ENCODE measurements at places on chromosomes 6 and 20. TPM values are rescaled to one million over a fixed set of nuclear protein-coding genes. Genes with fewer than 3 reads are reported as not detected.

C6orf52 gene
- total RNA-seq: not detected

DNA sequence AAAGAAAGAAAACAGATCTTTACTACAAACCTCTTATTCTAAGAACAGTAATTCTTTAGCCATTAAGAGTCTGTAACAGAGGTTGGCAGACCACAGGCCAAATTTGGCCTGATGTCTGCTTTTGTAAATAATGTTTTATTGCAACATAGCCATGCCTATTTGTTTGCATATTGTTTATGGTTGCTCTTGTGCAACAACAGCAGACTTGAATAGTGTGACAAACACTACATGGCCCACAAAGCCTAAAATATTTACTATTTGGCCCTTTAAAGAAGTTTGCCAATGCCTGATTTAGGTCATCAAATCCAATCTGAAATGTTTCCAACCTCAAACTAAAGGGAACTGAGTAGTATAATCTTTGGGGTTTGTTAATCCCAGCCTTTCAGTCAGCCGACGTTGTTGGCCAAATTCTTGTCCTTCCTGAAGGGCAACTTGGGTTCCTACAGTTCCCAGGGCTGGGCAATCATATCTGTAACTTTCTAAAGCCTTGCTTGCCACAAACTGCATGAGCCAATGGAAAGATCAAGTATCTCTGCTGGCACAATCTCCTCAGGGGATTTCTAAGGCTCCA is 33.9 kb upstream of the TBC1D20 start:
- H3K27me3 ChIP-seq: no peaks in the 10 kb centered on the region
- no peak overlapping the region for H3K4me3 ChIP-seq
- H3K27ac ChIP-seq: no peak overlapping the region
- DNase-seq: no peak

DNA sequence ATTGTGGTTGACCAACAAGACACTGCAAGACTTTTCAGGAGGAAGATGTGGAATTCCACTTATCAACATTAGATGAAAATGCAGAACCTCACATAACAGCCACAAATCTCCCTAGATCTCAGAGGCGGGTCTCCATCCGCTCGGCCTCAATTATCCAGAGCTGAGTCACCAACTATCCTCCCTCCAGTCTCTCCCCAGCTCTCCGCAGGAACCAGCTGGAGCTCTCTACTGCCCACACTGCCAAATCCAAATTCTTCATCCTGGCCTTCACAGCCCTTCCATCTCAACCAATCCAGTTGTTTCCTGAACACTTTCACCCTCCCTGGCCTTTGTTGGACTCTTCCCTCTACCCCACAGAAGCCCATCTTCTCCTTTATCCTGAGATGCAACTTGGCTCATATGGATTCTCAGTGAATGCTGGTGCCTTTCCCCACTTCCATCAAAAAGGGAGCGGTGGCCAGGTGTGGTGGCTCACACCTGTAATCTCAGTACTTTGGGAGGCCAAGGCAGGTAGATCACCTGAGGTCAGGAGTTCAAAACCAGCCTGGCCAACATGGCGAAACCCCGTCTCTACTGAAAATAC is 3.5 kb upstream of the TGIF2 start:
- DNase-seq: no peak
- peaks cover 11% of the 10 kb centered on the region for H3K4me1 ChIP-seq
- H3K4me3 ChIP-seq: no peak overlapping the region

DNA sequence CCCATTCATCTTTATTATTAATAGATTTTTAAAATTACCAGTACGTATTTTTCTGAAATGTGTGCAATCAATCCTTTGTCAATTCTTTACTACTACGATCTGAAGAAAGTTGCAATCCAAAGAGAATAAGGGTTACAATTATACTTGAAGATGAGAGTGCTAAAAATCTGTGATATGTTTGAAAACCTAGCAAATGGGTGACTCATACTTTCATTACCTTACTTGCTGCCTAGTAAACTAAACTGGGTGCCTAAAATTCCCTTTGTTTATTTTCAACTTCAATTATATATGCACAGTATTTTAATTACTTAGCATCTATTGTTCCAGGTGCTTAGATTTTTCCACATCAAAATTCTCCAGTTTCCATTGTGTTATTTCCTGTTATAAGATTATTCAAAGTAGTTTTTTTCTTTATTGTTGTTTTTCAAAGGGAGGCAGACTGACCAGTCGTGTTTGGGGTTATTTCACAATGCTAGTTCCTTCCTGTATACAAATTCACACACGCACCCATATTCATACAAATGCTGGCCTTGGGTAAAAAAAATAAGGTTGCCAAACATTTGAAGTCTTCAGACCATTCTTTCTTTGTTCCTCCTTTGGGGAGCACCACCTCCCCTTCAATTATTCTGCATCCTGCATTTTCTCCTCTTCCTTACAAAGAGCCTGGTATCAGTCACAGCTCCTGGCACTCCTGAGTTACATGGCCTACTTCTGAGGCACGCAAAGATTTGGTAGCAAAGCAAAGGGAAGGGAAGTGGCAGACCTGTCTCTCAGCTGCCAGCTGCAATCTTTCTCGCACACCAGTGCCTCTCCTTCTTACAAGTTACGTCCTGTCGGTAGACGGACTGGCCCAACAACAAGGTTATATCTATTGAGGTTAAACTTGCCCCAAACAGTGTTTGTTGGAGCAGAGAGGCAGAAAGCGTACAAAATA is 16.2 kb upstream of the FAM135A start:
- H3K36me3 ChIP-seq: no peaks in the 10 kb centered on the region
- H3K27me3 ChIP-seq: no peaks in the 10 kb centered on the region
- H3K4me3 ChIP-seq: no peak overlapping the region
- no peak overlapping the region for H3K27ac ChIP-seq
- no peak for DNase-seq

GRCh38 chr6:47655719-47656595 is 42.4 kb upstream of the ADGRF4 start:
- no peak overlapping the region for H3K27ac ChIP-seq
- DNase-seq: no peak
- no peak overlapping the region for H3K4me3 ChIP-seq
- no peaks in the 10 kb centered on the region for H3K27me3 ChIP-seq
- no peaks in the 10 kb centered on the region for H3K4me1 ChIP-seq

WFDC5 gene
- not detected for total RNA-seq

MUCL3 gene
- not detected for total RNA-seq

GRCh38 chr6:10414756-10415616 is at the start of gene TFAP2A:
TSS of gene TFAP2A (minus strand) at chr6:10415074. CDS start at chr6:10414991, 83 bp downstream.
- H3K4me1 ChIP-seq: peaks cover 33% of the 10 kb centered on the region
- H3K27ac ChIP-seq: no peak within 1 kb of the TSS
- no peak for DNase-seq
- no peaks in the 10 kb centered on the region for H3K36me3 ChIP-seq

DNA sequence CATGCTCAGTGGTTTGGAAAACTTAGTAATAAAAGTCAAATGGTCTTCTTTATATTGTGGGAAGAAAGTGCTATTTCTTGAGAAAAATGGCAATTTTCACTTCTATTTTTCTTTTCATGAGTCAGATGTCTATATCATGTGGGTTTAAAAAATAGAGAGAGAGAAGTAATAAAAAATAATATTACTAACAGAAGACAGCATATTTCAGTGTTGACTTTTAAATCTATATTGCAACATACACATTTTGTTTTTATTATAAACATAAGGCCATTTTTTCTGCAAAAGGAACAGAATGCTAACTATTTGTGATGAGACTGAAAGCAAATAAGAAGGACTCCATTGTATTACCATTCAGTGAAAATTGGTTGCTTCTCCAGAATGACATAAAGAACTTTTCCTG is 135.1 kb upstream of the CNR1 start:
- no peaks in the 10 kb centered on the region for H3K36me3 ChIP-seq
- H3K4me1 ChIP-seq: no peaks in the 10 kb centered on the region
- H3K27me3 ChIP-seq: no peaks in the 10 kb centered on the region
- H3K4me3 ChIP-seq: no peak overlapping the region
- DNase-seq: no peak

- H3K4me1 ChIP-seq: no peaks in the 10 kb centered on the region
- DNase-seq: no peak
- no peaks in the 10 kb centered on the region for H3K27me3 ChIP-seq
- H3K36me3 ChIP-seq: peaks cover 12% of the 10 kb centered on the region
- H3K27ac ChIP-seq: no peak overlapping the region
- H3K4me3 ChIP-seq: no peak overlapping the region
These were observed 187.4 kb upstream of the SNX9 start for GRCh38 chr6:157635388-157636244.

DNA sequence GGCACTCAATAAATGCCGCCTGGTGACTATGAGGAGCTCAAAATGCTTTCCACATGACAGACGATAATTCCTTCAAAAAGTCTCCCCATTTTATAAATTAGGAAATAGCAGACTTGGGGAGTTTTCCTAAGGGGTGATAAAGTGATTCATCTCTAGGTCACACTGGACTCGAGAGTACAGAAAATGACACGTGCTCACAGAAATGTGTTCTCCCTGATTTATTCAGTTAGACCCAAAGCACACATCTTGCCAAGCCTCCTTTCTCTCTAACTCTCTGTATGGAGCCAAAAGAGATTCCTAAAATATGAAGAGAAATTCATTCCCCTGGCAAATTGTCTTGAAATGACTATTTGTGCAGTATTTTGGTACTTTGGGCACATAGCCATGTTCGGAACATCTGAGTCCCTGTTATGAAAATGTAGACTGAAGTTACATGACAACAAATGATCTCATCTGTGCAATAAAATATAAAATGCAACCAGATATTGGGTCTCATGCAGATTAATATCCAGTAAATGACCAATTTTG is 381.1 kb downstream of the TFAP2B start:
- DNase-seq: no peak
- H3K4me3 ChIP-seq: no peak overlapping the region
- H3K27ac ChIP-seq: no peak overlapping the region
- no peaks in the 10 kb centered on the region for H3K27me3 ChIP-seq
- H3K36me3 ChIP-seq: no peaks in the 10 kb centered on the region
- H3K4me1 ChIP-seq: no peaks in the 10 kb centered on the region

HLA-DRB1 gene
- total RNA-seq: 82.5 TPM

DNA sequence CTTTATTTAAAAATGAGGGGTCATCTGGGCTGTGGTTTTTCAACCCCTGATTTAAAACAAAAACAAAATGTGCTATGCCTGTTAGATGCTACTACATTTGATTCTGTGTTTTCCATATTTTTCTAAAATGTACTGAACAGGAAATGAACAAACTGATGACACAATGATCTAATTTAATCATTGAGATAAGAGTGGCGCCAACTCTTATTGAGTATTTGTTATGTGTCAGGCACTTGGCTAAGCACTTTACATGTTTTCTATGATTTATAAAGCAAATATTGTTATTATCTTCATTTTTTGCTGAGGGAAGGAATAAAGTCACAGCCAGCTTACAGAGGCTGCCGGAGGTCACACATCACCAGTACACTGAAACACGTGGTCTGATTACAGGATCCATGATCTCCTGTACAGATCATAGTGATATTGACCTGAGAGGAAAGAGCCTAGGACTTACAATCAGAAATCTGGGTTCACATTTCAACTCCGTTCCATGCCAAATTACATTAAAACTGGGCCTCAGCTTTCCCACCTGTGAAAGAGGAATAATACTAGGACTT is 166.7 kb downstream of the ESR1 start:
- no peak for DNase-seq
- H3K27me3 ChIP-seq: no peaks in the 10 kb centered on the region
- no peaks in the 10 kb centered on the region for H3K36me3 ChIP-seq
- no peaks in the 10 kb centered on the region for H3K4me1 ChIP-seq

GRCh38 chr20:50929299-50930138 is 1.7 kb downstream of the ADNP start:
- DNase-seq: peak; percentile 96

GRCh38 chr6:155880900-155881299 is 425.3 kb upstream of the NOX3 start:
- no peak overlapping the region for H3K27ac ChIP-seq
- peaks cover 3% of the 10 kb centered on the region for H3K4me1 ChIP-seq
- H3K27me3 ChIP-seq: no peaks in the 10 kb centered on the region
- H3K36me3 ChIP-seq: no peaks in the 10 kb centered on the region

DNA sequence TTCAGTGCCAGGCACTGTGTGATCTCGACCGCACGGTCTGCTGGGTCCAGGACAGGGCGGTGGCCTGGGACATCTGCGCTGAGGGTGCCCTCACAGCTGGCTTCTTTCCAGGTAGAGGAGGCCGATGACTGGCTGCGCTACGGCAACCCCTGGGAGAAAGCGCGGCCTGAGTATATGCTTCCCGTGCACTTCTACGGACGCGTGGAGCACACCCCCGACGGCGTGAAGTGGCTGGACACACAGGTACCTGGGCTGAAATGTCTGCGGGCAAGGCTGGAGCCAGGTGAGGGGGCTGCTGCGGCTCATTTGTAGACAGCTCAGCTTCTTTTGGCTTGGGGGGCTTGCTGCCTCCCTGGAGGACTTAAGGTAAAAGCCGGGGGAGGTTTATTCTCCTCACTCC is 26.6 kb downstream of the PYGB start:
- H3K27me3 ChIP-seq: no peaks in the 10 kb centered on the region
- peaks cover 99% of the 10 kb centered on the region for H3K36me3 ChIP-seq
- H3K4me3 ChIP-seq: no peak overlapping the region
- no peak overlapping the region for H3K27ac ChIP-seq

DNA sequence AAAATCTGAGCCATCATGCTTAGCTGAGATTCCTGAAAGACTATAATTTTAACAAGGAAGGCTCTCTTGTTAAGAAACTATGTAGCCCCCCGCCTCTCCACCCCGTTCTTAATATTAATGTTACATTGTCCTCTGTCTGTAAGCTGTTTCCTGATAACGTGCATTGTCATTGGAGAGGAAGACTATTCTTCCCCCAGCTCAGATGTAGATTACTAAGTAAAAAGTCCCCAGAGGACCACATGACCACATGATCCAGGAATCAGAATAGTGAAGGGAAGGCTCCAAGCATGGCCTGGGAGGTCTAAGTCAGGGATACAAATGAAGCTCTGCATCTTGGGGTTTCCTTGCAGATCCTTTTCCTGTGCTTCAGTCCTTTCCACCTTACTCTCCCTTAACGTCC is 106.4 kb downstream of the JARID2 start:
- H3K4me3 ChIP-seq: no peak overlapping the region
- no peaks in the 10 kb centered on the region for H3K36me3 ChIP-seq
- no peak for DNase-seq
- peaks cover 3% of the 10 kb centered on the region for H3K4me1 ChIP-seq
- H3K27me3 ChIP-seq: no peaks in the 10 kb centered on the region
